ENCODE measurements at places on chromosomes 2 and 18.

DNA sequence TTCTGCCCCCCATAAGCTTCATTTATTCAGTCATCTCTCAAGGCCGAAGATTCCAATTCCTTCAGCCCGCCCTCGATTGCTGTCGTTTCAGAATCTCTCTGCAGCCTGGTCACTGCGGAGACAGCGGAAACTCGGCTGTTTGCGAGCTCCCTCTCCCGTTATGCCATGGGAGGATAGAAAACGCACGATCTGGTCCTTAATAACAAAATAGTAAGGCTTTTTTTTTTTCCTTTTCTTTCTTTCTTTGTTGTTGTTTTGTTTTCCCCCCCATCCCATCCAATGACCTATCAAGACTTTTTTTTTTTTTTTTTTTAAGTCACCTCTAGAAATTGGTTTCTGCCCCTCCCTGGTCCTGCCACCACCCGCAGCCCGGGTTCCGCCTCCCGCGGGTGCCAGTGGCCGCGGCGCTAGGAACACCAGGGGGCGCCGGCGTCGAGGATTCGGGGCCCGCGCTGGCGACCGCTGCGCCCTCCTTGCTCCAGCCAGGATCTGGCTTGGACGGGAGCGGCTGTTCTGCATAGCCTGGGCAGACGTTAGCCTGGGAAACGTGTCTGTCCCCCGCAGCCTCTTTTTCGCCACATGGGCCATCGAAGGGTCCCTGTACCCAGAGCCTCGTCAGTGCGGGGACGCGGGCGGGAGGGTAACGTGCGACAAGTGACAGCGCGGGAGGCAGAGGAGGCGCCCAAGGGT, 10.1 kb downstream of the CPLX4 start:
- DNase-seq, result peak; percentile 80

GRCh38 chr18:12317664-12318333, 9.8 kb downstream of the TUBB6 start:
- DNase-seq, result no peak

- DNase-seq, result no peak
Measured at GRCh38 chr18:49376046-49376445, 84.4 kb downstream of the DYM start.

GRCh38 chr2:142014536-142014935, 116.3 kb downstream of the LRP1B start:
- no peak for DNase-seq

GRCh38 chr18:24219561-24220317, 80.9 kb downstream of the CABYR start:
- no peak for DNase-seq

DNA sequence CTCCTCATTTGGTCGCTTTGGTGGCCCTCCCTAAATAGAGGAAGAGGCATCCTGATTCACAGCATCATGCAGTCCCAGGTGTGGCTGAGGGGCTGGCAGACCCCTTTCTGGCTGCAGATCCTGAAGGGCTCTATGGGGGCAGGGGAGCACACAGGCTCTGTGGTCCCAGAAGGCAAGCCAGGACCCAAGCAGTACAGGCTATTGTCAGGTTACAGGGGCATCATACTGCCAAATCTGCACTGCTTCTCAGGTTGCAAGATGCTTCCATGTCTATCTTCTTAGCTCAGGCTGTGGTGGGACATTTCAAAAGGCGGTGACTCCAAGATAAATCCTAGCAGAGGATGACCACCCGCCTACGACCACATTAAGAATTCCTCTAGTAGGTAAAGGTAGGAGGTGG, 54.3 kb downstream of the TTC32 start:
- no peak for DNase-seq
